ENCODE measurements at places on chromosomes 12 and 14.
A peak's percentile ranks its signal among the peaks of the same experiment; 100 is the strongest.

DNA sequence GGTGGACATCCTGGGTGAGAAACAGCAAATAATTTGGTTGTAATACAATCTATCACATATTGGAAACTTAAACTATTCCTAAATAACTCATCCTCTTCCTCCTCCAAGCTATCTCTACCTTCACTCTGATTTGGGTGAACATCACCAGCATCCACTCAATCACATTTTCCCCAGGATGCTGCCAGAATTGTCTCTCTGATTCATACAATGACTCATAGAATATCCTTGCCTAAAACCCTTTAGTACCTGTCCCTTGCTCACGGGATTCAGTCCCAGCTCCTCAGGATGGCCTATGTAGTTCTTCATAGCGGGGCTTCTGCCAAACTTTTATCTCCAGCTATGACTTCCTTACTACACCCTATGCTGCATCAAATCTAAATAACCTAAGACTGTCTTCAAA lies 146.8 kb downstream of the EMP1 start:
- no peak for DNase-seq

GRCh38 chr12:20220339-20220738 lies 148.0 kb upstream of the PDE3A start:
- no peak for DNase-seq

- no peak for DNase-seq
Measured at GRCh38 chr12:67989184-67989920, at the start of gene IFNG-AS1. TSS of gene IFNG-AS1 (plus strand) at chr12:67989447.

DNA sequence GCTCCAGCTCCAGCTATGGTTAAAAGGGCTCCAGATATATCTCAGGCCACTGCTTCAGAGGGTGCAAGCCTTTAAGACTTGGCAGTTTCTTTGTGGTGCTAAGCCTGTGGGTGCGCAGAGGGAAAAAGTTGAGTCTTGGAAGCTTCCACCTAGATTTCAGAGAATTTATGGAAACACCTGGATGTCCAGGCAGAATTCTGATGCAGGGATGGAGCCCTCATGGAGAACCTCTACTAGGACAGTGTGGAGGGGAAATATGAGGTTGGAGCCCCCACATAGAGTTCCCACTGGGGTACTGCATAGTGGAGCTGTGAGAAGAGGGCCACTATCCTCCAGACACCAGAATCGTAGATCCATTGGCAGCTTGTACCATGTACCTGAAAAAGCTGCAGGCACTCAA lies 69.9 kb downstream of the SDR9C7 start:
- no peak for DNase-seq

GRCh38 chr12:105457026-105457425 lies 126.5 kb downstream of the C12orf75 start:
- no peak for DNase-seq

- DNase-seq, result no peak
Measured at GRCh38 chr12:120197542-120197887, 3.0 kb upstream of the GCN1 start.

DNA sequence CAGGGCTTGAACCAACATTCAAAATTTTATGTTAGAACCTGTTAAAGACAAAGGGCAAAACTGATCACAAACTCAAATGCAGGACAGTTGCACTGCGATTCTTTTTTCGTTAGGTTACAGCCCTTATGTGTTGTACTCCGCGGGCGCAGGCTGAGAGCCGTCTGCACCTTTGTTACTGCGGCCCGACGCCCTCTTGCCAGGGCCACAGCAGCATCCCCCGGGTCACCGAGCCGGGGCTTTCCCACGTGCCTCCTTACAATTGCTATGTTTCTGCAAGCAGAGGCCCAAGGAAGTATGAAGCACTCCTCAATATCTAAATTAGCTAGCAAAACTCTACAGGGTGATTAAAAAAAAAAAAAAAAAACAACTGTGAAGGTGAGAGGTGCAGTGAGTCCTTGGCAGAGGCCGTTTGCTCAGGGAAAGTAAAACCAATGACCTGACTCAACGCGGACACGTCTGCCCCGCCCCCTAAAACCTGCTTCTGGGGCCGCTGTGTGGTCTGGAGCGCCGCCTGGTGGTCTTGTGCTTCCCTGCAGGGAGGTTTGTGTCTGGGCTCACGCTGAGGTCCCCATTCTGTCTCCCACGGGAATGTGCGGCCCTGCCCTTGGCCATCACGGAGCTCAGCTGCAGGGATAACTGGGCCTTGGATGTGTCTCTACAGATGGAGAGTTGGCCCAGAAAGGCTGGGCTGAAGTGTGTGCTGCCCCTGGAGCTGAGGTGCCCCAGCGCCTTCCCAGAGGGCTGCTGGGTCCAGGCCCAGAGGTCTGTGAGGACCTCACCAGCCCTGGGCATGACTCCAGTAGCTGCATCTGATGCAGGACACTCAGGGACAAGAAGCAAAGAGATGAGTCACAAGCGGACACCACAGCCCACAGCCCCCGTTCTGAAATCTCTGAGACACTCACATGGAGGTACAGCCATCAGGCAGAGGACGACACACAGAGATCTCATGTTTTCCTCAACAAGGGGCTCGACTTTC lies 418.5 kb downstream of the TMEM121 start:
- peak; percentile 80 for DNase-seq

DNA sequence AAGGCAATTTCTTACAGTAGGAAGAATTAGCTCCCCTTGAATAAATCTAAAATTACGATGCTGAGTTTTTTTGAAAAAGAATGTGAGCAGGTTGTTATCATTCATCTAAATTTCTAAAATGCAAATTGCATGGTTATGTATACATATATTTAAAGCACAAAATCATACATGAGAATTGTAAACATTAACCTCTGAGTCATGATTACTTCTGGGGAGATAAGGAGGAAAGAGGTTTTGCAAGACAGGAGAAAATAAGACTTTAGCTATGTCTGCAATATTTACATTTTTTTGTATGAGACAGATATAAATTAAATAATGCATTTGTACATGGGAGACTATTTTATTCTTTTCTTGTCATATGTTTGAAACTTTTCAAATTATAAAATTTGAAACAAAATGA lies 72.2 kb downstream of the TSPAN8 start:
- DNase-seq, result no peak

DNA sequence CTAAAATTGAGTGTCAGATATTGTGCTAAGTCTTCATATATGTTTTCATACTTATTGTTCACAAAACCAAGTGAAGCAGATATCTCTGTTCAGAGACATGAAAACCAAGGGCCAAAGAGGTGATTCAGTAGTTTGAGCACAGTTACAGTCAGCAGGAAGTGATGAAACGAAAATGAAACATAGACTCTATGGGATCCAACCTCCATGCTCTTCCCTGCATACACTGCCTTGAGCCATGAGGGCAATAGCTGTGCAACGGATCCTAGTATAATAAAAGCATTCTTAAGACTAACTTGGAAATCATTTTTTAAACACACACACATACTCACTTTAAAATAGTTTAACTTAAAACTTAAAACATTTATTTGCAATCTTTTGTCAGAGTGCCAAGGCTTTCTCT lies 27.9 kb downstream of the ESR2 start:
- DNase-seq, result no peak

DNA sequence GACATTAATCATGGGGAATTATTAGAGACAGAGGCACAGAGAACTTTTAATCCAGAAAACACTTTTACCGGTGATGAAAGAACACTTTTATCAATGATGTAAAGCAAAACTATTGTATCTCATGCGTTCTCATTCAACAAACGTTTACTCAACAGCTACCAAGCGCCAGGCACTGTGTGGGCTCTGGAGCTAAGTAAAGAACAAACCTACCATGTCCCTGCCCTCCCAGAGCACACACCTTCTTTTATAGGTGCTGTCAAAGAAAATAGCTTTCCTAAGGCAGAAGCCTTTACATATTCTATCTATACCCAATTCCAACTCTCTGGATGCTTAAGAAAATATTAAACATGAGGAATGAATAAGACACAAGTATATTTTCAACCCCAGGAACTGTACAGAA lies 91.1 kb downstream of the FOXN3 start:
- DNase-seq, result no peak

- DNase-seq, result no peak
Measured at GRCh38 chr14:93982230-93983007, 6.0 kb upstream of the ASB2 start.

DNA sequence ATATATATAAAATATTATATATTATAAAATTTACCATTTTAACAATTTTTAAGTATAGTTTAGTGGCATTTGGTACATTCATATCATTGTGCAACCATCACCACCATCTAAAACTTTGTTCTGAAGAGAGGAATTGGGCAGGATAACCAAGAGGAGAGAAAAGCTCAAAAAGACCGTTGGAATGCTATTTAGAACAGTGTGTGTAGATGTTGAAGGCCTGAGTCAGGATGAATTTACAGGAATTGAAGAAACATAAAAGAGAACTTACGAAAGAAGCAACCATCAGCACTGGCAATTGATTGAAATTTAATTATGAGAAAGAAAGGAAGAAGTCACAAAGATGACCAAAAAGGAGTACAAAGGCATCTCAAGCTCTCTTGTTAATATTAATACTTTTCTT lies 196.9 kb upstream of the PWP1 start:
- no peak for DNase-seq

- peak; percentile 51 for DNase-seq
Measured at GRCh38 chr14:22112004-22112403, 438.4 kb upstream of the OR4E1 start.

DNA sequence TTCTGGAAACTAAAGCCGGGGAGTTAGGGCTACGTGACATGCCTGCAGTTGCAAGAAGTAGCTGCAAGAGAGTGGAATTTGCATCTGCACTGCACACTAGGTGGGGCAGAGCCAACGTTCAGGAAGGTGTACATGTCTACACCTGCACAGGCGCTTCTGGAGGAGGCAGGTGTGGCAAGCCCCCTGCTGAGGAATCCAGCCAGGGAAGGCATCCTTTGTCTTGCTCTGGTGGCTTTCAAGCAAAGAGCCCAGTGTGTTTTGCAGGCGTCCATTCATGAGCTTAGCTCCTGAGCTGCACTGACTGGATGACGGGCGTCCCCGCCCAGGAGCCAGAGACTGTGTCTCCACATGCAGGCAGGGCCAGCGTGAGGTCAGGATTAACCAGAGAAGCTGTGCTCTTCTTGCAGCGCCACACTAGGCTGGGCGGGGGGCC lies 116.3 kb downstream of the ZFP36L1 start:
- DNase-seq, result no peak

GRCh38 chr12:16271062-16271461 lies 6.4 kb downstream of the SLC15A5 start:
- no peak for DNase-seq

DNA sequence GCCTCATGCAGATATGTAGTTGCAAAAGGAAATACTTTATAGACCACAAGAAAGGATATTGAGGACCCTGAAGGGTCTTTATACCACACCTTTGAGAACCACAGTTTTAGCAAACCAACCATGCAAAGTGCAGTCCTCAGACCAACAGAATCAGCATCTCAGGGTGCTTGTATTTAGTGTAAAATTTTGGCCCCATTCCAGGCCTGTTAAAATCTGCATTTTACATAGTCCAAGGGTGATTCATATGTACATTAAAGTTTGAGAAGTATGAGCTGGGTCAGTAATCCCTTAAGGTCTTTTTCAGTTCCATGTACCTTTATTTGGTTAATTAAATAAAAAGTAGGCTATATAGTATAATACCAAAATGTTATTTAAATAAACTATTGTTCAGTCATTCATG lies 91.2 kb downstream of the WNK1 start:
- no peak for DNase-seq
